ENCODE measurements at places on chromosomes 16 and 17.

- DNase-seq = no peak
These were observed 89.8 kb downstream of the GSG1L start for GRCh38 chr16:27973678-27974077.

DNA sequence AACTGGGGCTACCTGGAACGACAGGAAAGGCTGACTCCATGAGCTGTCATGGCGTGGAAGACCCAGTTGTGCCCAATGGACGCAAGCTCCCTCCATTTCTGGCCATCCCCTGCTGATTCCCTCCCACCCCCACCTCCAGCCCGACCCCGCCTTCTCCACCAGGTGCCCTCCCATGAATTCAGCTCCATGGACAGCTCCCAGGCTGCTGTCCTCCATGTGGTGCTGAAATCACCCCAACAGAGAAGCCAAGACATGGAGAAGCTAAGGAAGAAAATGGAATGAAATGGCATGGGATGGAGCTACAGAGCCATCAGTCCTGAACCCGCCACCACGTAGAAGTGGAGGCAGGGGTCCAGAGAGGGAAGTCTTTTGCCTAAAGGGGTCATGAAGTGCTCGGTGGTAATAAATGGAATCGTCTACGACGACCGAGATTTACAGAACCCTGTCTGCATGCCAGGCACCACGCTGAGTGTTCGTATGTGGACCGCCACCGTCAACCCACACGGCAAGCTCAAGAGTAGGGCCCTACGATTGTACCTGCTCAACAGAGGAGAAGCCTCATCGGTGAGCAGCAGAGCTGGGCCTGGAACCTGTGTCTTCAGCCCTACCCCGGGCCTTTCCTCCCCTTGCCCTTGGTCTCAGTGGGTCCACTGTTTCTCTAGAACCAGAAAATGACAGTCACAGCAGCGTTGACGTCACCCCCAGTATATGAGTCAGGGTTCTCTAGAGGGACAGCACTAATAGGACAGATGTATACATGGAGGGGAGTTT, 9.3 kb upstream of the ZC3H18 start:
- no peak for DNase-seq

DNA sequence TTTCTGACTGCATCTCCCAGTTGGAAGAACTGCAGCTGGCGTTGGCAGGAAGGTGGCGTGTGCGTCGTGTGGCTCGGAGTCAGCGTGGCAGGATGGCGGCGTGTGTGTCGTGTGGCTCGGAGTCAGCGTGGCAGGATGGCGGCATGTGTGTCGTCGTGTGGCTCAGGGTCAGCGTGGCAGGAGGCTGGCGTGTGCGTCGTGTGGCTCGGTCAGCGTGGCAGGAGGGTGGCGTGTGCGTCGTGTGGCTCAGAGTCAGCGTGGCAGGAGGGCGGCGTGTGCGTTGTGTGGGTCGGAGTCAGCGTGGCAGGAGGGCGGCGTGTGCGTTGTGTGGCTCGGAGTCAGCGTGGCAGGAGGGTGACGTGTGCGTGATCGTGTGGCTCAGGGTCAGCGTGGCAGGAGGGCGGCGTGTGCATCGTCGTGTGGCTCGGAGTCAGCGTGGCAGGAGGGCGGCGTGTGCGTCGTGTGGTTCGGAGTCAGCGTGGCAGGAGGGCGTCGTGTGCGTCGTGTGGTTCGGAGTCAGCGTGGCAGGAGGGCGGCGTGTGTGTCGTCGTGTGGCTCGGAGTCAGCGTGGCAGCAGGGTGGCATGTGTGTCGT, 38.3 kb downstream of the ZNF750 start:
- DNase-seq = no peak

GRCh38 chr16:65919986-65920376, 446.5 kb upstream of the CDH5 start:
- DNase-seq = no peak

GRCh38 chr16:17801068-17801467, 330.3 kb upstream of the XYLT1 start:
- DNase-seq = no peak
